Occipital lobe (tissue), 3 donors: ENCODE measurements at places on chromosomes 2 and 18.
A peak's percentile ranks its signal among the peaks of the same experiment; 100 is the strongest.

DNA sequence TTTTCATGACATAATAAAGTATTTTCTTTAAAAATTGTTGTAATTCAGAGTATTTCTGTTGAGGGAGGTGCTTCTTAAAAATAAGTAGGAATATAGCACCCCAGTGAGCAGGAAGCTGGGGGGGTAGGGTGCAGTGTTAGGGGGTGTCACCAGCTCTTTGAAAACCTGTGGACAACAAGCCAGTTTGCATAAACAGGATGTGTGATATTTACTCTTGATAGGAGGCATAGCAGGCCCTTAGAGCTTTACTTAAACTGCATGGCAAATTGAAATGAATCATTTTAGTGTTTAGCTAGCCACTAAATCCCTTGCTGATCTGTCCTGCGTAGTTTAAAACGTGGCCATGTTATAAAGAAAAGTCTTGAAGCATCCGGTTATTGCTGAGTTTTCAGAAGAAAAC is 8.4 kb downstream of the TGIF1 start:
- no peak for DNase-seq

DNA sequence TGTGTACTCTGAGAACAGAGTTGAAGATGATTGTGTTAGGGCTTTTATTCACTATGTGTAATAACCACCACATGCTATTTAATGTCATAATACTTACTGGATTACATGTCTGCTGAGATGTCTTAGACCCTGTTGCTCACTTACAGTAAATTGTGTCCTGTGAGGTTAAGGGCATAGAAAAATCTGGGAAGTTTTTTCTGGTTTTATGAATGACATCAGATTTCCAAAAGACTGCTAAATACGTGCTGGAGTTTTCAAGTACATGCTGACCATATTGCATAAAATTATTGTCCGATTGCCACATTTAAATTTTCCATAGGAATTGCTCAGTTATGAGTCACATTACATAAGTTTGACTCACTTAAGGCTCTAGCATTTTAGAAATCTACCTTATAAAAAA is 96.7 kb upstream of the COL5A2 start:
- DNase-seq, result no peak

- DNase-seq, result no peak
These were observed 320.0 kb downstream of the NCKAP5 start for GRCh38 chr2:133248264-133248663.

DNA sequence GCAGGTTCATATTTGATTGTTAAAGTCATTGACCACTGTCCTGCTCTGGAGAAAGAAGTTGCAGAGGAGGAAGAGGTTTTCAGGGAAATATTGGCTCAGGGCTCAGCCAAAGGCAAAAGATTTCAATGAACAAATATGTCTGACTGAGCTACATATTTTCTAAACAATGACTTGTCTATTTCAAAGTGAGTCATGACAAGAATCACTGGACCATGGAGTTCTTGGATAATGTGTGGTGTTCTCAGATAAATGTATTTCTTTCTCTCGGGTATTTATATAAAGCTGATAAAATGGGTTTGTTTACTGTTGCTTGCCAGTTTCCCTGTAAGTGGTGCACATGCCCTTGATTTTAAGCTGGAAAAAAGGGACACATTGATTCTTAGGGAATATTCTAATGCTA is 34.3 kb upstream of the RMP24 start:
- no peak for DNase-seq

- peak; percentile 51 for DNase-seq
These were observed 36.4 kb downstream of the RAMP1 start for GRCh38 chr2:237895544-237896506.

GRCh38 chr18:41265047-41265446 is 690.0 kb upstream of the PIK3C3 start:
- DNase-seq, result no peak

DNA sequence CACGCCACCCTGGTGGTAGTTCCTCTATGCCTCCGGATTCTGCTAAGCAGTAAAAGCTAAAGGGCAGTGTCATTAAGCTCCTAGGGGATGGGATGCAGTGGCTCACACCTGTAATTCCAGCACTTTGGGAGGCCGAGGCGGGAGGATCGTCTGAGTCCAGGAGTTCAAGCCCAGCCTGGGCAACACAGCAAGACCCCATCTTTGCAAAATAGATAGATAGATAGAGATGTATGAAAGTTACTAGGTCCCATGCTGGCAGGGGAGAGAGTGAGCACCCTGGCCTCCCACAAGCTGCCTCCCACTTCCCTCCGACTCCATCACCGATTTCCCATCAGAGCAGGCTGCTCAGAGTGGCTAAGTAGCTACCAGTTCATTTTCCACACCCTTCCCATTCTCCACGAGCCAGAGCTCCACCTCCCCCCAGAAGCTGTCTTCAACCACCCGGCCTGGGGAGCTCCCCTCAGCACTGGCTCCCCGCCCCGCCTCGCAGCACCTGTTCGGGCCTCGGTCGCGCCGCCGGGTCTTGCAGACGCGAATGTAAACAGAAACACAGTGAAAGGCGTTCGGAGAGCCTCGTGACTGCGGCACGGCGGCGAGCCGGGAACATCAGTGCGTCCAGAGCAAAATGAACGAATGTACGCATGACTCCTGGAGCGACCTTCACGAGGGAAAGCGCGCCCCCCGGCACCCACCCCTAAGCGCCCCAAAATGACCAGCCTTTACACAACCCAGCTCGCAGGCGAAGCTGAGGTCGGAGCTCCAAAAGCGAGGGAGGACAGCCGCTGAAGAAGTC is 598 bp upstream of the CEP68 start:
- DNase-seq, result no peak

GRCh38 chr2:178865999-178866398 is 58.8 kb upstream of the TTN start:
- no peak for DNase-seq

- DNase-seq, result no peak
These were observed 4.7 kb downstream of the TMEM18 start for GRCh38 chr2:672606-672905.

DNA sequence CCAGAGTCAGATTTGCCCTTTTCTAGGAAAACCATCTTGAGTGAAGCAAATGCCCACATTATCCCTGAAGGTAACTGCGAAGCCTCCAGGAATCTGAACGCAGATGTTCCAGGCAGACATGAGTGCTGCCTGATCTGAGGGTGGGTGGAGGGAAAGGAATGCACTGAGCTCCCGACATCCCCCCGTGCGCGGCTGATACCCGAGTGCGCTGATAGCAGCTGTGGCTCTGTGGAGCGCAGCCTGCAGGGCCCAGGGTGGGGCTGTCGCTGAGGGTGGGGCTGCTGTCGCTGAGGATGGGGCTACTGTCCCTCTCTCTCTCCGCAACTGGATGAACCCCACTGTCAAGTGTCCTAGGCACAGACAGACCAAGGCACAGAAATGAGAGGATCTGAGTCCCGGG is 82.4 kb downstream of the GFPT1 start:
- DNase-seq, result no peak

DNA sequence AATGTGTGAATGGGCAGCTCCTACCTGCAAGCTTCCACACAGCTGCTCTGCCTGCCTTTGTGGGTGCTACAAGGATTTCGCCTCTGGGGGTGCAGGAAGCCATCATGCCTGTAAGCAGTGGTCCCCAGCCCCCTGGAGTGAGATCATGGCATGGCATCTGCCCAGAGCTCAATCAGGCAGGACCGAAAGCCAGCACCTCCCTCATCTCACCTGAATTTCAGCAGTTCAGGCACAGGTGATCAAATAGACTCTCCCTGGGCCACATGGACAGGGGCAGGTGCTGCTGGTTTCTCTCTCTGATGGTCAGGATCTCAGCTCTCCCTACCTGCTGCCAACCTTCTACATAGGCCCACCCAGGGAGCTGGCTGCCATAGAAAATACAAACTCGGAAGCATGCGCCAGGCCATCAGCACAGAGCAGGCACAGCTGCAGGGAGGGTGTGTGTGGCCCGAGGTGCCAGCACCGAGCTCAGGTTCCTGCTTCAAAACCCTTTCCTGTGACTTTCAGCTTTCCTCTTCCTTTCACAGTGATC is 133.2 kb upstream of the ID2 start:
- DNase-seq, result no peak

DNA sequence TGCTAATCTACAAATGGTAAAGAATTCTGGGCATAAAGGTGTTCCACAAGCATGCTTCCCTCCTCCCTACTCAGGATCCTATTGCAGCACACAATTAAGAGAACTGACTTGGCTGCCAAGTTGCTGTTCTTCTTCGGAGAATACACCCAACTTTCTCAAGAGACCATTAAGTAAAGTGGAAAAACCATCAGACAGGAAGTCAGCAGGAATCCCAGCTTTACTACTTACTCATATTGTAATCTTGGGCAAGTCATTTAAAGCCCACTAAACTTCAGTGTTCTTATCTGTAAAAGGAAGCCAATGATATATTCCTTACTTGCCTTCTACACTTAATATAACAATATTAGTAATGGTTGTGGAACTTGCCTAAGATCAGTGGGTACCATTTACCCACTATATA is 37.8 kb downstream of the PSTPIP2 start:
- no peak for DNase-seq

- no peak for DNase-seq
These were observed 4.2 kb downstream of the SERPINB7 start for GRCh38 chr18:63779386-63779785.

DNA sequence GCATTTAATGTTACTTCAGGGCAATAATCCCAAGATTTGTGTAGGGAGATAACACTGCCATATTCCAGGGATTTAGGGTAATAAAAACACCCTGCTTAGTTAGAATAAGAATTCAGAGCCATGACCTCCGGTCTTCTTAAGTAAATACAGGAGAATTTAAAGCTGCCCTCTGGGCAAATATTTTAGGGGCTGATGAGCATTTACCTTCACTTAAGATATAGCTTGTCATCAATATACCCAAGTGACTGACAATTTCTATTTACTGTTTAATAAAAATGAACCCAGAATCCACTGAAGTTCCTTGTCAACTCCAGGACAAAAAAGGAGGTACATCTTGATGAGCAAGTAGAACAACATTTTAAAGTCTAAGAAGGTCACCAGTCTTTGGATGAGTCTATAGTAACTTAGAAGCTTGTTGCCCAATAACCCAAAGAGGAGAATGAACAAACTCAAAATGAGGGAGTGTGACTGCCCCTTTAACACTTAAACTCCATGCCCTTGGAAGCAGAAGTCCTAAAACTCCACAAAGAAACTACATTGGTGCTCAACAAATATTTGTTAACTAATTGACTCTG is 24.3 kb upstream of the IKZF2 start:
- no peak for DNase-seq

- no peak for DNase-seq
These were observed 202.0 kb upstream of the SLC14A2 start for GRCh38 chr18:45413180-45413836.

GRCh38 chr2:150677551-150677950 is 190.1 kb upstream of the RND3 start:
- DNase-seq, result no peak

DNA sequence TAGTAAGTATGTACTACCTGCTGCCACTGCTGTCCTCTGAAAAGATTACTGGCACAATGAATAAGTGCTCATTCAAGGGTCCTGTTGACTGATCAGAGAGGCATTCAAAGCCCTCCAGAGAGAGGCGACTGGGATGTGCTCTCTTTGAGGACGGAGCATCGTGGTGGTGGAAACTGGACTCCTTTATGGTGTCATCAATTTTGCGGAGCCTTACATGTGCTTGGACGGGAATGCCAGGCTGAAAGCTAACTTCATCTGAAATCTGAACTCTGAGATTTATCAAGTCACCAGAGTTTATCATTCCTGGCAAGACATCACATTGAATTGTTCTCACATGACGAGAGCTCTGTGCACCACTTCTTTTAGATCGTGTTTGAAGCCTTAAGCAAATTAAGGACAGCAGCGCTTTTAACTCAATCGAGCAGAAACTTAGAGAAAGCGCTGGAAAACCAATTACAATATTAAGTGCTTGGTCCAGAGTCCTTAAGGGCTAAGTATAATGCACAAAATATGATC is 138.3 kb downstream of the NCK2 start:
- DNase-seq, result no peak

- DNase-seq, result no peak
These were observed 8.0 kb downstream of the TNS1 start for GRCh38 chr2:217994776-217995274.

- DNase-seq, result no peak
These were observed 820 bp upstream of the MATN3 start for GRCh38 chr2:20013126-20013849.

DNA sequence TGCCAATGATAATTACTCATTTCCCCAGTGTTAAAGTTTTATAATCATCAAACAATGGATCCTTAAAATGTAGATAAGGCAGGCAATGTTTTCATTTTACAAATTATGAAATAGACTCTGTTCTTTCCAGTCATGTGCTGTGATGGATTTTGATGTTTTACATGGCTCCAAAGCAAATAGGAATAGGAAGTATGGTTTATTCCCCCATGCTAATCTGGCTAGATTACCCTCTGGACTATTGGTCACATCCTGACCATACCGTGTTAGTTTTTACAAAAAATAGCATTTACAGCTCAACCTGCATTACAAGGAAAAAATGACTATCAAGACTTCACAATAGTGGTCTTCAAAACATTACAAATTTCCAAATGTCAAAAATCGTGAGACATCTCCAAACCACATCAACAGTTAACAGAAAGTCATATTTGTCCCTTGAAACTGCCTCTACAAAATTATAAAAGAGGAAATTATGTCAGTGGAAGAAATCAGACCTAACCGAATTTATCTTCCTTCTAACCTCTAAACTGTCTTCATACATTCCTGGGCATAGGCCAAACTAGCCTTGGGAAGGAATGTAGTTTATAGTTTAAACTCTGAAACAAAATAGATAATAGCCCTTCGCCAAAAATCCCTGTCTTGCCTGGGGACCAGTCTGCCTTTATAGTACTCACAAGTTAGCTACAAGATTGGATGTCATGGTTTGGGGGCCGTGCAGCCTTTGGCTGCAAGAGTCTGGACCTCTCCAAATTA is 1941.2 kb upstream of the CELF4 start:
- DNase-seq, result no peak

DNA sequence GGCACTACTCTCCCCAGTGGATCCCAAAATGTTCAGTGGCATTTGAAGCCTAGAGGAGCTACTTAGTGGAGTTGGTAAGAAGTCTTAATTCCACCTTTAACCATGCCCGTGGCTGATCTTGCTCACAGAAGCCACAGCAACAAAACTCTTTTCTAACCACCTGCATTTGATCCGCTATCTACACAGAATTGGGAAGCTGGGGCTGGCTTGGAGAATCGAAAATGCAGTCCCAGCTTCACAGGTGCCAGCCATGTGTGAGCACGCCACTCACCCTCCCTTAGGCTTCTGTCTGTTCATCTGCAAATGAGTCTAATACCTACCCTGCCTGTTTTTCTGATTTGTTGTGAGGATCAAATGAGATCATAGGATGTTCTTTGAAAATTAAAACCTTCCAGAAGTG is 182.6 kb downstream of the BCL11A start:
- no peak for DNase-seq

DNA sequence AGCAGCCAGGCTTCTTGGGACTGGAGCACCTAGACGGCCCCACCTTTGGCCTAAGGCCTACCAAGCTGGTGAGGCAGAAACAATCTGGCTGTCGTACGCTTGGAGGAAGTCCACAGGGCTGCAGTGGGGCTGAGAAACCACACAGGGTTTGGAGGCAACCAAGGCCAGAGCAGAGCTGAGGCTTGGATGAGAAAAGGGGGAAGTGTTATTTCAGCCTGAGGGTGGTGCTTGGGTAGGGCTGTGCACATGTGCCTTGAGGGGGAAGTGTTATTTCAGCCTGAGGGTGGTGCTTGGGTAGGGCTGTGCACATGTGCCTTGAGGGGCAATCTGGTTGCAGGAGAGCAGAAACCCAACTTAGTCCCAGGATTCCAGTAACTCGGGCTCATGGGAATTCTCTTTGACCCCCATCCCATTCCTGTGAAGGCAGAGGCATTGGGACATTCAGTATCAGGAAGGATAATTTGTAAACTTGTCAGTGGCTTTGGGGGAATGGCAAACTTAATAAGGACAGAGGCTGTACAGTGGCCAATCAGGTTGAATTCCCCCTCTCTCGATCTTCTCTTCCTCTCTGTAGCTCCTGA is 971 bp upstream of the FBXO41 start:
- DNase-seq, result no peak
